ENCODE measurements at places on chromosomes 7 and 10.

DNA sequence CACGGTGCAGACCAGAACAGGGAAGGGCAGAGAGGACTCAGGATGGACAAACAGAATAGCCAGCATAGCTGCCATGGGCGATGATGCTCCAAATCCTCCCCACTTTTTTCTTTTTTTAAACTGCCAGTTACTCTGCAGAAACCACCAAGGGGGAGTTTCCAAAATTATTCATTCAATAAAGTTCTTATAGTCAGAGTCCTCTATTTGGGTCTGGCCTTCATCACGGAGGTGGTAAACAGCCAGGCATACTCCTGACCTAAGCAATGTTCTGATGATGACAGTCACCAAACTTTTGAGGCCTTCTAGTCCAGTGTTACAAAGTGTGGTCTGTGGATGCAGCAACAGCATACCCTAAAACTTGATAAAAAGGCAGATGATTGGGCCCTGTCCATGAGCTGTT, 12.3 kb downstream of the RAPGEF5 start:
- DNase-seq, result no peak

DNA sequence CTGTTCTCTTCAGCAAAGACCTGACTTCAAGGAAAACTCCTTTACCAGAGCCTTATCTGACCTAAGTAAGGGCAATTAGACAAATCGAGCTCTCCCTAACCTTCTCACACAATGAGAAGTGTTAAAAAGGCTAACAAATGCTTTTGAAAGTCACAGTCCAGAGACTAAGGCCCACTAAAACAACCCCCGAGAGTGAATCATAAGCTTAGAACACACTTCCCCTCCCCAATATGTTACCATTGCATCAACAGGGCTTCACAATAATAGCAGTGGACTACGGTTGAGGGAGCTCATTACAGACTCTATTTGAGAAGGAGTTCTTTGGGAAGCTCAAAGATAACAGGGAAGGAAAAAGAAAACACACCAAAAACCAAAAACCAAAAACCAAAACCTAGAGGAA, 28.6 kb upstream of the ZEB1 start:
- DNase-seq, result no peak

- no peak for DNase-seq
These were observed 57.5 kb downstream of the AGMO start for GRCh38 chr7:15504351-15504750.

- DNase-seq, result peak; percentile 83
These were observed 1.2 kb upstream of the PFKFB3 start for GRCh38 chr10:6201516-6201975.

DNA sequence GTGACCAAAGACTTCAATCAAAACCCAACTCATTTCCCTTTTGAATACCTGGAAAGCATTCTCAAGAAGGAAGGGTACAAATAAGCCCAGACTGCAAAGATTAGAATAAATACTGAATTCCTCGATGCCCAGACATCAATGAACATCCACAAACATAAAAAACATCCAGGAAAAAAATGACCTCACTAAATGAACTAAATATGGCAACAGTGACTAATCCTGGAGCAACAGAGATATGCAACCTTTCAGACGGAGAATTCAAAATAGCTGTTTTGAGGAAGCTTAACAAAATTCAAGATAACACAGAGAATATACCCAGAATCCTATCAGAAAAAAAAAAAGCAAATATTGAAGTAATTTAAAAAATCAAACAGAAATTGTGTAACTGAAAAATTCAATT, 43.2 kb downstream of the PCLO start:
- no peak for DNase-seq

DNA sequence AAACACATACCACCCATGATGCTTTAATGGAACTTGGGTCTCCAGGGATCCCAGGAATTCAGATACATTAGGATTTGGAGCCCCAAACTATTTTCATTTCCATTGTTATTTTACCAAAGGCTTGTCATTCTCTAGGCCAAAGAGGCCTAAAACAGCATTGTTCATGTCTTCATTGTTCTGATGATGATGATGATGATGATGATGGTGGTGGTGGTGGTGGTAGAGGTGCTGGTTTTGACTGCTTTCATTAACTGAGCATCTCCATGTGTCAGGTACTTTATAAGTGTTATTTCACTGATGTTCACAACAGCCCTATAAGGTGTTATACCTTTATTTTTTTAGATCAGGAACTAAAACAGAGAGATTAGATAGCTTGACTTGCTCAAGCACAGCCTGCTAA, 12.2 kb upstream of the RBM20 start:
- no peak for DNase-seq

GRCh38 chr7:108423089-108423989, 32.9 kb downstream of the NRCAM start:
- DNase-seq, result no peak

GRCh38 chr10:119414081-119414611, 128.4 kb downstream of the RGS10 start:
- no peak for DNase-seq

GRCh38 chr7:92916770-92917224, 80.4 kb upstream of the CDK6 start:
- DNase-seq, result no peak

- DNase-seq, result no peak
These were observed 48.1 kb downstream of the GNAI1 start for GRCh38 chr7:80182630-80183276.

DNA sequence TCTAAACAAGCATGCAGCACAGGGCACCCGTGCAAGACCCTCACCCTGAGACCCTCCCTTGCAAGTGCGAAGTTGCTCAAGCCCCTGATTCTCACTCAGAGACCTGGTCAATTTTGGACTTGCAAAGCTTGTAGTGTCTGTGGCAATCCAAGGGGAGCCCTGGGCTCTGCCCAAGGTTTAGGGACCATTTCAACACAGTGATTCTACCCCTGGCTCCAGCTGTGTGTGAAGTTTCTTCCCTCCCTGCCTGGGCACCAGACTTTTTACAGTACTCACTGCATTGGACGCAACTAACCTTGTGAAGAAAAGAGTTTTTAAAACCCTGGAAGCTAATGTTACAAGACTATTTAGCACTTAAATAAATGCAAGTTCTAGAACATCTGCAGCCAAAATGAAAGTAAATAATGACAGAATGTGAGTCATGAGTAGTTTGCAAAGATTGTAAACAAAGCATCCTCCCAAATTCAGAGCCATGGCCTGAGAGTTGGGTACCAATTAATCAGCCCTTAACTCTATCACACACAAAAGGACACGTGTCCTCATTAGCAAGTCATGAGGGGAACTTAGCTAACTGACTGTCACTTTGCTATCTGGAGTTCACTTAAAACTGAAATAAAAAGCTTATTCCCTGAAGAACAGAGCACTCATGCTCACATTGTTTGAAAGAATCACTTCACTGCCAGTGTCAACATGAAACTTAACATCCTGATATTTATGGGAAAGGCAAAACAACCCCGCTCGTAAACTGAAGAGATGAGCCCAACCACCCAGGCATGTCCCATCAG, 48.1 kb downstream of the RGS10 start:
- no peak for DNase-seq

DNA sequence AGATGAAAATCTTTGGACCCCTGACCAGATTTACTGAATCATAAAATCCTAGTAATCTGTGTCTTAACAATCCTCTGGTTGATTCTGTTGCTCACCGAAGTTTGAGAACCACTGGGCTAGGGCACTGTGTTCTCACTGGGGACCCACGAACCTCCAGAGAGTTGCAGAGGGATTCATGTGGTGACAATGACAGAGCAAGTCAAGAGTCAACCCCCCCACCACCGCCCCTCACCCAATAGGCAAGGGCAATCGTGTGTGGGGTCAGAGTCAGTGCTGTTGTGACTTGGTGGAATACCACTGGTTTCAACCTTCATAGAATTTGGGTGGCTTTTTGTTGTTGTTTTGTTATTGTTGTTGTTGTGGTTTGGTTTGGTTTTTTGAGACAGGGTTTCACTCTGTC, 23.5 kb upstream of the NRP1 start:
- DNase-seq, result no peak

DNA sequence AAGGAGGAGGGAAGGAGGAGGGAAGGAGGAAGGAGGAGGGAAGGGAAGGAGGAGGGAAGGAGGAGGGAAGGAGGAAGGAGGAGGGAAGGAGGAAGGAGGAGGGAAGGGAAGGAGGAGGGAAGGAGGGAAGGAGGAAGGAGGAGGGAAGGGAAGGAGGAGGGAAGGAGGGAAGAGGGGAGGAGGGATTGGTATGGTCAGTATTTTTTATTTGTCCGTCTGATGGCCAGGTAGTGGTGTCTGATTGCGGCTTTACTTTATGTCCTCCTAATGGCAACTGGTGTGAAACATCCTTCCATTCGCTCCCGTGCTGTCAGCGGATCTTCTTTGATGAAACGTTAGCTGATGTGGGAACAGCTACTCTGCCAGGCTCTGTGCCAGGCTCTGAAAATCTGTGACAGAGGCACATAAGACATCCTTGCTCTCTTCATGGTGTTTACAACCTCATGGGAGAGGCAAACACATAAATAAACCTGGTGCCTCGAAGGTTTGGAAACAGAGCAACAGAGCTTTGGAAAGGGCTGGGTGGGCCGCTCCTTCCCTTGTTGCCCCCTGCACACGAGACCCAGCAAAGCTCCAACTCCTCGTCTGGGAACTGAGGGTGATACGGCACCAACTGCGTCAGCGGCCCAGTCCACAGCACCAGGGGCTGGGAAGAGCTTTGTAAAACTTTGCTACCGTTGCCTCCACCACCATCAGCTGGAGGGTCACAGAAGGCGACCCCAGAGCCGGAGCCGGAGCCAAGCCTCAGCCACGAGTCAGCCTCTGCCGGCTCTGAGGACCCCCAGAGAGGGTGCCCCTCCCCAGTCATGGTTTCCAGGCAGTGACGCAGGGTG, 40.3 kb downstream of the PDGFA start:
- no peak for DNase-seq

GRCh38 chr7:868189-868486, 8.2 kb upstream of the GET4 start:
- DNase-seq, result no peak

GRCh38 chr10:8350250-8350967, 295.9 kb downstream of the GATA3 start:
- DNase-seq, result no peak

DNA sequence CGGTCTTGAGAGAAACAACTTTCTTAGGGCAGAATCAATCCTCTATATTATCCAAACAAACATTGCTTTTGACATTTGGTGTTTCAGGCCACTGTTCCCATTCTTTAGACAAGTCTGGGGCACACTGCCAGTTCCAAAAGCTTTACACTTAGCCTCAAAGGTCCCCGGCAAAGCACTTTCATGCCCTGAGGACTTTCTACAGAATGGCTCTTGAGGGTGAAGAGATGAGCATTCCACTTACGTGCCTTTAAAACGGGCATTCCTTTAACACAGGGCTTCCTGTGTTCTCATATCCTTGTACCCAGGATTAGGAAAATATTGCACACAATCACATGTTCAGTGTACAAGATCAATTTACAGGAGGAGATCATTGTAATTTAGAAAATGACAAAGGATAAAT, 13.1 kb upstream of the TMEM213 start:
- no peak for DNase-seq

- no peak for DNase-seq
These were observed 2.3 kb upstream of the SEMA3C start for GRCh38 chr7:80921130-80921529.

DNA sequence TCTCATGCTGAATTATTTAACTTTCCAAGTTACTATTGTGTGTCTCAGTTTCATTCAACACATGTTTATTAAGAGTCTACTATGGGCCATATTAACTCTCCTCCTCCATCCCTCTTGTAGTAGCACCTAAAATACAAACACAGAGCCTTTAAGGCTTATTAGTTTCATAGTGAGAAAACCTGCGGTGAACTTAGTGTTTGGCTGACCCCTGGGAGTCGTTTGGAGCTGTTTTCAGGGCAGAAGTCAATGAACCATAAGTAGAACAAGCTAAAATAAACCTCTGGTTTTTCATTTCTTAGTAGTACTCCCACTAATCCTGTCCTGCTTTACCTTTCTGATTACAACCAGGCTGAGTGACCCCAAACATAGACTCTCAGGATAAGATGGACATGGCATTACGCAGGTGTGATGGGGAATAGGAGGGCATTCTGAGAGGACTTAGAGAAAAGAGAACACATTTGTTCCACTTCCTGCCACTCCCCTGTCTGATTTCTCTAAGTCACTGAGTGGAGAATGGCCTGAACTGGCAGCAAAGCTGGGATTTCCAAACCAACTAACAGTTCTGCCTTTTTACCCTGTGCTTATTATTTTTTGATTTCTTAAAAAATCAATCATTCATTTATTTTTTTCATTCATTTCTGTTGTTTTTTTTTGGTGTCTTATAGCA, 74.5 kb downstream of the LRMDA start:
- DNase-seq, result no peak

GRCh38 chr7:19585761-19586160, 123.1 kb downstream of the POLR1F start:
- no peak for DNase-seq

DNA sequence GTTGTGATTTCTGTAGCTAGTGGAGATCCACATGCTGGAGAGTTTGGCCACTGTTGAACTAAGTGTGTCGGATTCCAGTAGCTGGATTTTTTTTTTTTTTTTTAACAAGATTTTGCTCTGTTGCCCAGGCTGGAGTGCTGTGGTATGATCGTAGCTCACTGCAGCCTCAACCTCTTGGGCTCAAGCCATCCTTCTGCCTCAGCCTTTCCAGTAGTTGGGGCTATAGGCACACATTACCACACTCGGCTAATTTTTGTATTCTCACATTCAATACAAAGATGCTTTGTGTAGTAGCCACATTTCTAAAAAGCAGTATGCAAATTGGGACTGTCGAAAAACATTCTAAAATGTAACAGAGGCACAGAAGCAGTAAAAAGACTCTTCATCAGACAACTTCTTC, 63.5 kb downstream of the RABGEF1 start:
- no peak for DNase-seq

DNA sequence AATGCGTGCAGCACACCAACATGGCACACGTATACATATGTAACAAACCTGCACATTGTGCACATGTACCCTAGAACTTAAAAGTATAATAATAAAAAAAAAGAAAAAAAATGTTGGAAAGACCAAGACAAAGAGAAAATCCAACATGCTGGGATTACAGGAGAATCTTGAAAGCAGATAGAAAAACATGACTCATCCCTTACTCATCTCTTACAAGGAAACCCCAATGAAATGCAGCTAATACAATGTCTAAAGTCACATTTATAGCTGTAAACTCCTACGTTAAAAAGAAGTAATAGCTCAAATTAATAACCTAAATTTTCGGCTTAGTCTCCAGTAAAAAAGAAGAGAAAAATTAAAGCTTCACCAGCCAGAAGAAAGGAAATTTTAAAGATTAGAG, 47.5 kb upstream of the DGKB start:
- no peak for DNase-seq
